Right lobe of liver (tissue), 6 donors: ENCODE measurements at places on chromosomes 13 and 19. TPM values are rescaled to one million over a fixed set of nuclear protein-coding genes. Genes with fewer than 3 reads are reported as not detected.

ZNF99 gene
- not detected for total RNA-seq

ZNF628 gene
- total RNA-seq = 3.9 TPM

PTH2 gene
- total RNA-seq = not detected

ZGLP1 gene
- total RNA-seq = 1.3 TPM

COMP gene
- total RNA-seq = not detected

C19orf67 gene
- total RNA-seq = 0.27 TPM

SBK2 gene
- total RNA-seq = not detected

FXYD1 gene
- 101 TPM for total RNA-seq

ZNF470 gene
- 4.0 TPM for total RNA-seq

ZNF829 gene
- 0.67 TPM for total RNA-seq
